Glutamatergic neuron (in vitro differentiated cells): ENCODE measurements at places on chromosomes 7 and 10.

DNA sequence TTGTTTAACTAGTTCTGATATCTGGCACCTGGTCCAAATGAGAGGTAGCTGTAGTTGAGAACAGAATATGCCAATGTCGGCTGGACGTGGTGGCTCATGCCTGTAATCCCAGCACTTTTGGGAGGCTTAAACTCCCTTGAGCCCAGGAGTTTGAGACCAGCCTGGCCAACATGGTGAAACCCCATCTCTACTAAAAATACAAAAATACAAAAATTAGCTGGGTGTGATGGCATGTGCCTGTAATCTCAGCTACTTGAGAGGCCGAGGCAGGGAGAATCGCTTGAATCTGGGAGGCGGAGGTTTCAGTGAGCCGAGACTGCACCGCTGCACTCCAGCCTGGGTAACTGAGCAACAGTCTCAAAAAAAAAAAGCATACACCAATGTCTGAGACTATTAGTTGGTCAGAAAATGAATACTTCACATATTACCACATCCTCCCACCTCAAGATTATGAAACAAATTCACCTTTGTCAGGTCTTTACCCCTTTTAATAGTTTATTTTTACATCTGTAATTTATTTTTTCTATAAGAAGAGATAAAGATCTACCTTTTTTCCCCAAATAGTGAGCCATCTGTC, 38.8 kb downstream of the EPC1 start:
- no peak for DNase-seq

DNA sequence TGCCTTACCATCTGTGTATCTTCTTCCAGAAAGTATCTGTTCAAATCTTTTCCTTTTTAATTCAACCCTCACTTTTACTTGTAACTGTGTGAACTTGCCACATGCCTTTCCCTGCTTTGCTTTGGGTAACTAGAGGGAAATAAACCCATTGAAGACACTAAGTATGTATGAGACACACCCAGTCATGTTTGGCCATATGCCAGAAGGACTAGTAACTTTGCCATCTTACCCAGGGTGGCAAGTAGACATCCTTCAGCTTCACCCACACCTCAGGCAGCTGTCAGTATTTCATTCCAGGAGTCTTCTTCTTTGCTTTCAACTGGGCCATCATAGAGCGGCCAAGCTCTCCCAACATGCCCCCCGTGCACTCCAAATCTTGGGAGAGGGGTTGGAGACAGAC, 323.1 kb downstream of the TNS3 start:
- no peak for DNase-seq

DNA sequence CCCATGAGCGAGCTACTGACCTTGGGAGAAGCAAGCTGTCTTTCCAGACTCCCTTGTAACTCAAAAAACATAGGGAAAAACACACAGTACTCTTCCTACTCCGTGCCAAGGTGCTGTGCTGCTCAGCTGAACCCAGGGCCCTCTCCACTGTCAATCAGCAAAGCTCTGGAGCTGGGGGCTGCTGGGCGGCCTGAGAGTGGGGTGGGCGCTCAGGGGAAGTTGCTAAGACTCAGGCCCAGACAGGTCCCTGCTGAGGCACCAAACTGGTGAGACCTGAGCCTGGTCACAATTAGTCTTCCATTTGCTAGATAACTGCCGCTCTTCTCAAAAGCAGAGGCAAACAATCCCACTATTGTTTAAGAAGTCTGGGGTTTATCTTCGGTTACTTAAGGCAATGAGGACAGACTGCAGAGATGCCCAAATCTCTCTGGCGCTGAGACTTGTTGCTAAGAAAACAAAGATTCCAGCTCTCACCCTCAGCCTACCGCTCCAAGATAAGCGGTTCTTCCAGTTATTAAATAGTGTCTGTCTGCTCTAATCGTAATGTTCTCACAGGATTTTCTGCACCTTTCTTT, 22.0 kb downstream of the STEAP1B start:
- DNase-seq = no peak

DNA sequence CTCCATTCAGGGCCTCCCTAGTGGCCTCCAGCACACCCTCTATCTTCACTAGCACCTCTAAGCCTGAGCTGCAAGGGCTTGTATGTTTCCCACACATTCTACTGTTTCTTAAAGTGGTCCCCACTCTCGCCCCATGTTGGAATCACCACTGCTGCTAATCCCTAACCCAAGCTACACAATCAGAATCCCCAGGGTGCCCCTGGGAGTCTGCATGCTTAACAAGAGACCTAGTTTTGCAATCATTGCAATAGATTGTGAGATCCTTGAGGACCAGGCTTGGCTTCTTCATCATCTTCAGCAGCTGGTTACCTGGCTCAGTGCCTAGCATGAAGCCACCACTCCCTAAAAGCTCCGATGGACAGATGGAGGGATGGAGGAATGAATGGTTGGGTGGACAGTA, 113.9 kb downstream of the MYOF start:
- DNase-seq = no peak

DNA sequence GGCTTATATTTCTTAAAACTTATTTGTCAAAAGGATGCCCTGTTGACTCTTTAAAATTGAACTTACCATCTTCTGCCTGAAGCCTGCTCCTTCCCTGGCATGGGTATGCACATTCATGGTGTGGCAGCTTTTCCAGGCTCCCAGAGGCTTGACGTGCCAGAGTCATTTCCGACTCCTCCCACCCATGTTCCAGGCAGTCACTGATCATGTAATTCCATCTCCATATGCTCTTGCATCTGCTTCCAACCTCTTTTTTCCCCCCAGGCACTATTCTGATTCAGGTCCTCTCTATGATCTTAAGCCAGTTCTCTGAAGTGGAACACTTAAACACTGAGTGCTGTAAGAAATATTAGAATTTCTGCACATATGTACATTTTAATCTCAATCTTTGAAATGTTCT, 82.2 kb downstream of the CFAP58 start:
- DNase-seq = peak; percentile 24

- peak; percentile 64 for DNase-seq
Measured at GRCh38 chr7:37920305-37920848, at the start of gene EPDR1. Gene EPDR1, plus strand, starts transcription at chr7:37920640. Its CDS starts 300 bp downstream, at chr7:37920940.

- no peak for DNase-seq
Measured at GRCh38 chr7:68224041-68224741, 1227.6 kb downstream of the TYW1 start.

- no peak for DNase-seq
Measured at GRCh38 chr7:16606704-16607103, 38.9 kb downstream of the ANKMY2 start.
